ENCODE measurements at places on chromosomes 6 and 20.

DNA sequence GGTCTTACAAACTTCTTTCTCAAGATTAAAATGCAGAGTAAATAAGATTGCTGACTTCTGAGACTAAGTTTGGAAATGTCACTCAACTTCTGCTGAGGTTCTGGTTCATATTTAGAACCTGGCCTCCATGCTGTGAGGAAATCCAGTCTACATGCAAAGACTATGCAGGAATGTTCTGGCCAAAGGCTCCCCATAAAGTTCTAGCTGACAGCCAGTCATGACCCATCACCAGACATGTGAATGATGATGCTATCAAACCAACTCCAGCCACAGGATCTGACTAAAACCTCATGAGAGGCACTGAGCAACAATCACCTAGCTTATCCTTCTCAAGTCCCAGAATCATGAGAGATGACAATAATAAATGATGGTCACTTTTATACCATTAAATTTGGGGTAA is 935.1 kb upstream of the MAP3K7 start:
- DNase-seq: no peak

GRCh38 chr20:38434301-38434741 is 807 bp downstream of the SNHG17 start:
- DNase-seq: peak; percentile 40

- DNase-seq: no peak
Measured at GRCh38 chr6:134132494-134133141, 80.2 kb upstream of the SLC2A12 start.

DNA sequence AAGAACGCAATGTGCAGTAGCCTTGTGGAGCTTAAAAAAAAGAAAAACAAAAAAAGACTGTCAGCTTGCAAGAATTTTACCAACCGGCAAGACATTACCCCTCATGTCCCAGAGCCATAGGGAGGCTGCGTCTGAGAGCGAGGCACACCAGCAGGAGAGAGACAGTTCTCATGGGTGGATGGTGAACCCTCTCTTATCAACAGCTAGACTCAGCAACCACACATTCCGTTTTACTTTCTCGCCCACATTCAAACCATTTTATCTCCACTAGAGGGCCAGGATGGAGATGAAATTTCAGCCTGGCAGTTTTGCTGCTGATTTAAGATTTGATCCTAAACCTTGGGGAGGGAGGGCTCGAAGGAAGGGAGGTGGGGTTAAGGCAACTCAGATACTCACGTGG is 247.0 kb downstream of the ATXN1 start:
- peak; percentile 68 for DNase-seq

GRCh38 chr6:20433321-20433720 is 31.6 kb downstream of the E2F3 start:
- no peak for DNase-seq

GRCh38 chr20:35871259-35871771 is 83.0 kb downstream of the SCAND1 start:
- DNase-seq: no peak

- DNase-seq: no peak
Measured at GRCh38 chr20:7696311-7696710, 243.9 kb downstream of the HAO1 start.

- no peak for DNase-seq
Measured at GRCh38 chr20:1924910-1925861, 30.0 kb downstream of the SIRPA start.

GRCh38 chr6:39178804-39179203 is 50.5 kb downstream of the KCNK5 start:
- no peak for DNase-seq

- DNase-seq: no peak
Measured at GRCh38 chr20:49756241-49756640, 42.6 kb upstream of the B4GALT5 start.

DNA sequence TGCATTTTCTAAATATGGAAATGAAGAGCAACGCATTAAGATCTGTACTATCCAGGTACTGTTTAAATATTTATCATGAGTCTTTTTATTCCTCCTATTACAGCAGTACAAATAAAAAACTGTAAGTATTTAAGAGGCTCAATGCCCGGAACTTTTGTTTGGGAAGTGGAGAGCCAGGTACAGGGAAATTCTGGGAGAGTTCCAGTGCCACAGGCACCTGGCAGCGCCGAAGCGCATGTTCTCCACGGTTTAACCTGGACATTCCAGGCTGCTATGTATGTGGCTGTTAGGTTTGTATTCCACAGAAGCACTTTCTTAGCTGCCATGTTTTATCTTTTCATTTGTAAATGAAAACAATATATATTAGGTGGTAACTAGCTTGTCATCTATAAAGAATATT is 81.7 kb downstream of the PREP start:
- DNase-seq: no peak

DNA sequence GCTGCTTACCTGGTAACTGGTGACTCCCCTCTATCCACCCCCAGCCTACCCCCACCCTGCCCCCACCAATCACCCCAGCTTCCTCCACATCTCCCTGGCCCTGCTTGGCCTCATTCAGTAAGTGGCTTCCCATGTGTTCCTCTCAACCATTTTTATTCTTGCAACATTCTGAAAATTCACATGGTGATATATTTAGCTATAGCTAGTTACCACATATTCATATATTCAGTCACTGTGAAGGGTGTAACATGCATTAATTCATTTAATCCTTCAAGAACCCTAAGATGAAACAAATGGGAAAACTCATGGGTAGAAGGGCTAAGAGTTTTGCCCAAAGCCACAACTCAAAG is 95.4 kb upstream of the CEP85L start:
- DNase-seq: no peak
